ENCODE measurements at places on chromosomes 11 and 22. TPM values are rescaled to one million over a fixed set of nuclear protein-coding genes. Genes with fewer than 3 reads are reported as not detected.
A peak's percentile ranks its signal among the peaks of the same experiment; 100 is the strongest.

DNA sequence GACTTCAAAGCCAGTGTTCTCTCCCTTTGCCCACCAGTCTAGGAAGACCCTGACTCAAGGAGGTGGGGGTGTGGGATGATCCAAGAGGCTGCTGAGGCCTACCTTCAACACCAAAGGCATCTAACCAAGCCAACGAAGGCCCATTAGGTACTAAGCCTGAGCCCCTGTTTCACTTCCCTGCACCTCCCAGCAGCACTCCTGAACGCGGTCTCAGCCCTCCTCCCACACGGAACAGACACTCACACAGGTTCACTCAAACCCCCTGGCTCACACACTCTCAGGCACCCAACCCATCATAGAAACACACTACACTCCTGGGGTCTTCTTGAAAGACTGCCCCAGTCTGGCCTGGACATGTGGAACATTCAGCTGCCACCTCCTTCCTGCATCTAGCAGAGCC lies 40.7 kb downstream of the SLC22A12 start:
- no peak for DNase-seq

- DNase-seq, result no peak
Observed at GRCh38 chr11:95512177-95512576, 277.4 kb downstream of the FAM76B start.

DNA sequence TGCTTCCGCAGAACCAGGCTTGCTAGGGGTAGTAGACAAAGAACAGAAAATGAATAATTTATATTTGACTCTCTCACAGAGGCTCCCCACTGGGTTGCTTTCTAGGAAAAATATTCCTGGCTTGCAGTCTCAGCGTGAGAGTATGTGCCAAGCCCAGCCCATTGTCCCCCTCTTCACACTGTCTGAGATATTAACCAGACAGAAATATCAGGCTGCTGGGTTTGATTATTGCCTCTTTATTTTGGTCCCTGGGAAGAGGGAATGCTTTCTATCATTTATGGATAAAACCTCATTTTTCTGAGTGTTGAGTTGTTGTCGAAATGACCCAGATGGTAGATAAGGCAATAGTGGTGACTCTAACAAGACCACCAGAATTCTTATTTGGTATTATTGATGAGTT lies 367.9 kb downstream of the METTL15 start:
- DNase-seq, result no peak

DNA sequence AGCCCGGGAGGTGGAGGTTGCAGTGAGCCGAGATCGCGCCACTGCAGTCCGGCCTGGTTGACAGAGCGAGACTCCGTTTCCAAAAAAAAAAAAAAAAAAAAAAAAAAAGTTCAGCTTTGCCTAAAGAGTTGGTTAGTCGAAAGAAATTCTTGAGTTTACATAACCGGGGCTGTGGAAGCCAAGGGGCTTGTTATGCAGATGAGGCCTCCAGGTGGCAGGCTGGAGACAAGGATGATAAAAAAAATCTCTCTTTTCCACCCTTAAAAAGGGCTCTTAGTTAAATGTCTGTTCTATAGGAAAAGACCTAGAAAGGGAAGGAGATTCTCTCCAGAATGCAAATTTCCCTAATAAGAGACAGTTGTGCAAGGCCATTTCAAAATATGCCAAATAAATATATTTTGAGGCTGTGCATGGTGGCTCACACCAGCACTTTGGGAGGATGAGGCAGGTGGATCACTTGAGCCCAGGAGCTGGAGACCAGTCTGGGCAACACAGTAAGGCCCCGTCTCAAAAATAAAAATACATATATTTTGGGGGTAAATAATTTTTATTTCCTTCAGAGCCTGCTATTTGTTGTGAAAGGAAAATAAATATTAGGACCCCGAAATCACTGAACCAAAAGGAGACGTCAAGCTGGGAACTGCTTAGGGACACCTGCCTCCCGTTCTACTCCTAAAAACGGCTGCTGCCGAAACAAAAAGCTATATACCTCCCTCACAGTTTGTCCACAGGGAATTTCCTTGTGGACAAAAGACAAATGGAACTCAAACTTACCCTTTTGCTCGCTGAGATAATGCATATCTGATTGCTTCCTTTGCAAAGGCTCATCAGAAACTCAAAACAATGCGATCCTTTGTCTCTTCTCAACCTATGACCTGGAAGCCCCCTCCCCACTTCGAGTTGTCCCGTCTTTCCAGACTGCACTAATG lies 2.4 kb upstream of the IFITM2 start:
- no peak for DNase-seq

DNA sequence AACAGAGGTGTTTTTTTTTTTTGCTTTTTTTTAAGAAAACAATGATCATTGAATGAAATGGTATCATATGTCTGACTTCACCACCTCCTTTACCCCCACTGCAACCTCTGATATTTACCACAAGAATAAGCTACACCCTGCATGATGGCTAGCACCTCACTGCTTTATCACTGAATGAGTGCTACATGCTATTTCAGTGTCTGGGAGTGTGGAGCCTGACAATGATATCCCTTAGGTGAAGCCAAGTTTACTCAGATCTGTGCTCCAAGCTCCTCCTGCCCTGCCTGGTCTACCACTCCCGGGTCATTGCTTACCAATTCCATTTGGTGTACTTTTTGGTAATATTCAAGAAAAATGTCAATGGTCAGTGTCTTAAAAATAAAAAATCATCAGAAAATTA lies 21.1 kb downstream of the MMP20 start:
- DNase-seq, result no peak

- peak; percentile 92 for DNase-seq
Observed at GRCh38 chr22:19478901-19479354, at the start of gene UFD1. UFD1 (minus strand) TSS chr22:19479193; CDS start chr22:19479085, 108 bp downstream.

DNA sequence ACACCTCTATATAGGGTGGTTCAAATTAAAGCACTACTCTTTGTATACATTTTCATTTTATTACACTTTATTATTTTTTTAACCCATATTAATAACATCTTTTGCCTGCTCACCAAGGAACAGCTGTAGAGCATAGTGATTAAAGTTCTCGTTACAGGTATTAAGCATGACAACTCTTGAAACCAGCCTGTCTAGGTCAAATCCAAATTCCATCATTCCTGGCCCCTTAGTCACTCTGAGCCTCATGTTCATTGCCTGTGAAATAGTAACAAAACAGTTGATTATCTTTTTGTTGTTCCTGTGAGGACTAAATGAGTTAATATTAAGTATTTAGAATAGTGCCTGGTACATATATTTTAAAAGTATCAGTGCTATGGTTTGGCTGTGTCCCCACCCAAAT lies 334.5 kb downstream of the RAB38 start:
- no peak for DNase-seq

The ZDHHC24 gene
- 10.0 TPM for total RNA-seq

DNA sequence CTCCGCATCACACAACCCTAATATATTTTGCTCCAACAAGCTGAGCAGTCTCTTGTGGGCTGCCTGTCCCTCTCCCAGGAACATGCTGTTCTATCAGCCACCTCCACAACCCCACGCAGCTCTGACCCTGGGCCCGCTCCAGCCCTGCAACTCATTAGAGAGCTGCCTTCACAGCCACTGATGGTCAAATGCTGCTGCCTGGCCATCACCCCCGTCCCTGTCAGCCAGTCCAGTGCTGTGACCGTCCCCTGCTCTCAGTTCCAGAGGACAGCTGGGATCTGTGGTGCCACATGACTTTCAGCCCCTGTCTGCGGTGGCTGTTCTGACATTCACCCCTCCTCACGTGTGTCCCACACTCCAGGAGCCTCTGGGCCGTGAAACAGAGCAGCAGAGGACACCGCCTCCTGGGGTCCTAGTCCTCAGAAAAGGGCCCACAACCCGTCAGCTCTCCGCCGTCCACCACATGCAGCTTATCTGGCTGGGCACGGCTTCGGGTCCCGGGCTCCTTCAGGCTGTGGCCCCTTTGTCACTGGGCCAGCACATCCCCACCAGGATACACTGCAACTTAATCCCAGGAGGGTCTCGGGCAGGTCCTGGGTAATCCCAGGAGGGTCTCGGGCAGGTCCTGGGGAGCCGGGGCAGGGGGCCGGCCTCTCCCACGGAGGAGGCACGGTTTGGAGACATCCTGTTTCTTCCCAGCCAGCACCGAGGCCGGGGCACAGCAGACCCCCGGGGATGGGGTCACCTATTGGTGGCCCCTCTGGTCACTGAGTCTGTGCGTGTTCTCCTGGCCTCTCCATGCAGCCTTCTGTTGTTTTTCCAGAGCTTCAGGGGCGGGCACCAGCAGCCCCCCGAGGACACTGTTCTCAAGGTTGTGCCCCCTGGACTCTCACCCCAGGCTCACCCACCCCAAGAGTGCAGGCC lies 15.1 kb downstream of the CRELD2 start:
- DNase-seq, result peak; percentile 59

DNA sequence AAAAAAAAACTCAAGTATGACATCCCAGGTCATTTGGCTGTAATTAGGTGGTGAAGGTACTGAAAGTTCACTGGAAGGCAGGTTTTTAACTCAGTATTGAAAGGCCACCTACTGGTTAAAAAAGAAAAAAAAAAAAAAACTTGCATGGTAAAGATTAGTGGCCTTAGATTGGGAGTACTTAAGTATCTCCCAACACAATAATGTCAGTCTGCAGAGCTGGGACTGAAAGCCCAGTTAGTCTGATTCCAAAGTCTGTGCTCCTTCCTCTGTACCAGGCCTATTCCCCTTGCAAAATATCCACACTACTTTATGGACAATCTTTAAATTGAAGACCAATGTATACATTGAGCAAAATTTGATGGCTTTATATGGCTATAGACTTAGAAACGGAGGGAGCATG lies 85.5 kb downstream of the NOX4 start:
- DNase-seq, result no peak

The GRIA4 gene
- 1.9 TPM for total RNA-seq

The OR51I1 gene
- total RNA-seq, result not detected

- peak; percentile 67 for DNase-seq
Observed at GRCh38 chr11:112961751-112962578, 745 bp downstream of the NCAM1 start.

DNA sequence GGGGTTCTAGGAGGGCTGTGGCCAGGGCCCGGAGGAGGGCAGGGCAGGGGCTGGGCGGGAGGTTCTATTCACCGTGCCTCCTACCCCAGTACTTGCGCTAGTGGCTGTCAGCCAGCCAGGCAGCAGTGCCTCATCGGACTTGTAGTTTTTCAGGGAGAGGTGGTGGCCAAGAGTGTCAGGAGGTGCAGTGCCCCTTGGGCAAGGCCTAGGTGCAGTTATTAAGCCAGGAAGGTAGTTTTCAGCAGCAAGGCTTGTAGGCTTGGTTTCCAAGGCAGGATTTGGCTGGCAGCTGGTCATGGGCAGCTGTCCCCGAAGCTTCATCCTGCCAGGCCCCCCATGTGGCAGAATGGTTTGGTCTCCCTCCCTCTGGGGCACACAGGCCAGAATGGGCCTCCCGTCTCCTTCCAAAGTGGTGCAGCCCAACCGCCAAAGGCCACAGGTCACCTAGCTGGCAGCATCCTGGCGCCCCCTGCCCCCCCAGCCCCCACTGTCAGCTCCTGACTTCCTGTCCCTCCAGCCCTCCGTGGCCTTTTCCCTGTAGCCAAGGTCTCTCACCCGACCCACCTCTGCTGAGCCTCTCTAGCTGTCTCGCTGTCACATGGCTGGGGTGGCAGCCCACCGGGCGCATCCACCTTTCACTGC lies 8.5 kb downstream of the CCDC88B start:
- DNase-seq, result no peak

DNA sequence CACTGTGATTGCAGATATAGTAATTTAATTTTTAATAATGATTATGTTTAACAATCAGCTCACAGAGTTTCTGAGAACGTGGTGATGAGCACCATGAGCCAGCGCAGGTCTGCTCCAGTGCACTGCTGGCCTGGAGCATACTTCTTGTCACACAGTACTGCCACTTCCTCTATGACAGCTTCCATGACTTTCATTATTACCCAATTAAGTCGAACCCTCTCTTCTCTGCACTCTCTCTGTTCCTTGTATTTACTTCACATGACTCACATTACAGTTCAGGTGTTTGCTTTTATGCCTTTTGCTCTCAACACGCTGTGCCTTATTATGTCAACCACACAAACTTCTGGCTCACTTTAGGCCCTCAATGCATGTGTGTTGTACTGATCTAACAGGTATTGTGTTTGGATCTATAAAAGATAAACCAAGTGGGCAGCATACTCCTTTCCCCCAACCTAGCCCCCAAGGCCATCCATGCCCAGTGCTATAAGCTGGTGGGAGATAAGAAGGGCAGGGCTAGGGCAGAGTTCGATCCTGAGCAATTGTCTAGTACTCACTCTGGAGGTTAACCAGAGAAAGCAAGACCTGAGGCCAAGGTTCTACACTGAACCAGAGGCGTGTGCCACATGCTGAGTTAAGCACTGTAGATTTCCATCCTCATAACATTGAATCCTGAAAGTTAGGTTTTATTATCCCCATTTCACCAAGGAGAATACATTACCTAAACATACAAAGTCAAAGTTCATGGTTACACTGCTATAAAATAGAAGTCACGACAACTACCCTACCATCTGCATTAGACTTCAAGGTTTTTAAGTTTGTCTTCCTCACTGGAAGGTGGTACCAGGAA lies 356.5 kb downstream of the INSC start:
- no peak for DNase-seq

- no peak for DNase-seq
Observed at GRCh38 chr22:41474872-41475451, 6.0 kb downstream of the ACO2 start.

DNA sequence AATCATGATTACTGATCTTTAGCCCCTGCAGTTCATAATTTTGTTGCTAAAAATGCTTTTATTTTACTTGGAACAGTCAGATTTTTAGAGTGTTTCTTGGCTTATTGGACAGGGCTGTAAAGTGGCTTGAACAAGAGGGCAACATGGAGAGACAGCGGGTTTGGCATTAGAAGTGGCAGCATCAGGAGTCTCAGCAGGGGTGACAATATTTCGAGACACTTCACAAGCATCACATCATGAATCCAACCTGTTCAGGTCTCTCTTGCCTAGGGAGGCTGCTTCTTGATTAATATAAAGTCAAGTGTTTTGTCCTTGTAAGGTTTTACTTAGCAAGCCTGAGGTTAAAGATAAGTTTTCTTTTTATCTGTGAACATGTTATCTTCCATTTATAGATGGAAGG lies 2249.5 kb downstream of the LRRC4C start:
- no peak for DNase-seq

DNA sequence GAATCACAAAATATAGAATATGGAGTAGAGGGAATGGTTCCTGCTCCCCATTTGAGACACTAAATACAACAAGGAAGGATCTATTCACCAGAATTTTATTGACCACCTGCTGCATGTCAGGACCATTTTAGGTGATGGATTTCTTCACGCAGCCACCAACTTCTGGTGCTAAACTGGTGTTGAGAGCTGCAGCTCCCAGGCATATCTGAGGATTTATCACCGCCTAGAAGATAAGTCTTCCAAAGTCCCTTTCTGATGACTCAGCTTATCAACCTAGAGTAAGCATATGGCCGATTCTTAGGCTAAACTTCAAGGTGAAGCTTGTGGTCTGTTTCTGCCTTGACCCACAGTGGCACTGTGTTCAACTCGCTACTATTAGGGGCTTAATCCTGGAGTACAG lies 6.7 kb downstream of the DDI1 start:
- no peak for DNase-seq

The BTBD18 gene
- not detected for total RNA-seq

The CDC42EP2 gene
- total RNA-seq, result 7.9 TPM

Data from pancreas (tissue), 10 donors.